Stimulated activated naive CD4-positive, alpha-beta T cell treated with Interleukin-2 at 50 U/mL for 16 hours (primary cell): ENCODE measurements at places on chromosomes 13 and 19.

DNA sequence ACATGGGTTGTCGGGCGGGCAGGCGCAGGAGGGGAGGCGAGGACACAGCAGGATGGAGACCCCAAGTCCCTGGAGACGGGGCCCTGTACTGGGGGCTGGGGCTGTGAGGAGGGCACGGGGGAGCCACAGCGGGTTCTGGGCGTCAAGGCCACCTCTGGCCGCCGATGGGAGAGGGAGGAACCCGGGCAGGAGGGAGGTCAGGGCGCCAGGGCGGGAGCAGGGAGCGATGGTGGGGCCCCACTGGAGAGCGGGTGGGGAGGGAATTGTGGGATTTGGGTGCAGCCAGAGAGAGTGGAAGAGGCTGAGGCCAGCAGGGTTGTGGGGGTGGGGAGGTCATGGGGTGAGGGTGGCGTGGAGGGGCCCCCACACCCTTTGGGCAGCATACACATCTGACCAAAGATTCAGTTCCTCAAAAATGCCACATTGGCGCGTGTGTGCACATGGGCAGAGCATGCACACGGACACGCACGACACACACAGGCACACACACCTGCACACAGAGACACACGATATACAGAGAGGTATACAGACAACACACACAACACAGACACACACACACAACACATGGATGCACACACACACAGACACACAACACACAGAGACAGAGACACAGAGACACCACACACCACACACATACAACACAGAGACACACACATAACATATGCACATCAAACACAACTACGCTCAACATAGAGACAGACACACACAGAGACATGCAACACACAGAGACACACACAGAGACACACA is 54.9 kb downstream of the AP1M1 start:
- no peak for DNase-seq

- no peak for DNase-seq
Measured at GRCh38 chr19:14477418-14478112, 2.4 kb upstream of the PTGER1 start.

DNA sequence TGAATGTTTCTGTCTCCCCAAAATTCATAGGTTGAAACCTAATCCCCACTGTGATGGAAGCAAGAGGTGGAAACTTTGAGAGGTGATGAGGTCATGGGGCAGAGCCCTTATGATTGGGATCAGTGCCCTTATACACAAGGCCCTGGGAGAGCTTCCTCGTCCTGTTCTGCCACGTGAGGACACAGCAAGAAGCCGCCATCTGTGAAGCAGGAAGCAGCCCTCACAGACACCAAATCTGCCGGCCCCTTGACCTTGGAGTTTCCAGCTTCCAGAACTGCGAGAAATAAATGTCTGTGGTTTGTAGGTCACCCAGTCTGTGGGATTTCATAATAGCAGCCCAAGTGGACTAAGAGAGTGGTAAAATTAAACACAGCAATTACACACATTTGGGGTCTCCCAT is 737.4 kb downstream of the UQCRFS1 start:
- no peak for DNase-seq

DNA sequence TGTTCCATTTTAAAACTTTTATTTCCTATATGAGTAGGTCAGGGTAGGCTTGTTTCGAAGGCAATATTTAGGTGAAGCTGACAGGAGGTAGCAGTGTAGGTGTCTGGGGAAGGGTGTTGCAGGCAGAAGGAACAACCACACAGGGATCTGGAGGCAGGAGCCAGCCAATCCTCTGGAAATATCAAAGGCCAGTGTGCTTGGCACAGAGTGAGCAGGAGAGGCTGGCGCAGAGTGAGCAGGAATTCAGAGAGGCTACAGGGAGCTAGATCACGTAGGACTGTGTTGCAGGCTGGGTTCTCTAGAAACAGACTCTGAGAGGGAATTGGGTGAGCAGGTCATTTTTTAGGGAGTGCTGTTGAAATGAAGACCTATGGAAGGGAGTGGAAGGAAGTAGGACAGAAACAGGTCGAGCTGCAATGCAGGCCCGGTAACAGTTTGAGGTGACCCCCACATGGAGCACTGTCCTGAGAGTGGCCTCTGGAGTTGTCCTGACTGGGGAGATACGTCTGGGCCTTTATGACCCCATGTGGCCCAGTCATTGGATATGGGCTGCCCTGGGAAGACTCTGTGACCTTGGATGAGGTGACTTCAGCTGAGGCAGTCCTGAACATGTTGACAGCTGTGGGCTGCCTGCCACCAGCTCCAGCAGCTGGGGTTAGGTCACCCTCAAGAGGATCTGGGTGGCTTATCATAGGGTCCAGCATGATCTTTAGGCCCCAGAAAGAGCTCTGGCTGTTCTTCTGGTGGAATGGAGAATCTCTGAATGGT is 51.7 kb downstream of the ERCC5 start:
- no peak for DNase-seq

- DNase-seq: no peak
Measured at GRCh38 chr19:29275266-29275665, 62.3 kb upstream of the UQCRFS1 start.

DNA sequence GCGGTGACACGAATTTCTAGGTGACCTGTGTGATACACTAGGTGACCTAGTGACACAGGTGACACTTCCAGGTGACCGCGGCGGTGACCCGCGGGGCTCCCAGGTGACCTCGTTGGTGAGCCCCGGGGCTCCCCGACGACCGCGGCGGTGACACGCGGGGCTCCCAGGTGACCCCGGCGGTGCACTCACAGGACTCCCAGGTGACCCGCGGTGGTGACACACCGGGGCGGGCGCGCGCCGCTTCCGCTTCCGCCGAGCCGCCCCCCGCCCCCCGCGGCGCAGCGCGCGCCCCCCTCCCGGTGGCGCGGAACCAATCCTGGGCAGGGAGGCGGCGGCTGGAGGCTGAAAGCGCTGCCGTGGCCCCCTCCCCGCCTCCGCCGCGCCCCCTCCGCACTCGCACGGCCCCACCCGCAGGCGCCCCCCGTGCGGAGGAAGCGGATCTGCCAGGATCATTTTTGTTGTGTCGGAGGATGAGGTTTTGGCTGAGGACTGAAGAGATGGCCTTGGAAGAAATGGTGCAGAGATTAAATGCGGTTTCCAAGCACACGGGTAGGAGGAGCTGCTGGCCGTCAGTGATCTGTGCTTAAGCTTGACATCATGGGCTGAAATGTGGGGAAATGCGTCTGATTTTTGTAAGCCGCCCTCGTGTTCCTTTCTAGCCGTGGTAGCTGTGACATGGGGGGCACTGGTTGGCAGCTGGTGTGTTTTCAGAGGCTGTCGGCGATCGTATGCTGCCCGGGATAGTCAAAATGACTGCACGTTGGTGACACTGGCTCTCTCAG is at the start of gene MCF2L:
TSS of gene MCF2L (plus strand) at position 305 of the 782 bp plus-strand sequence. CDS start at position 471, 166 bp downstream.
- DNase-seq: peak; percentile 44

GRCh38 chr19:31961191-31961590 is 384.2 kb upstream of the ZNF507 start:
- DNase-seq: no peak

DNA sequence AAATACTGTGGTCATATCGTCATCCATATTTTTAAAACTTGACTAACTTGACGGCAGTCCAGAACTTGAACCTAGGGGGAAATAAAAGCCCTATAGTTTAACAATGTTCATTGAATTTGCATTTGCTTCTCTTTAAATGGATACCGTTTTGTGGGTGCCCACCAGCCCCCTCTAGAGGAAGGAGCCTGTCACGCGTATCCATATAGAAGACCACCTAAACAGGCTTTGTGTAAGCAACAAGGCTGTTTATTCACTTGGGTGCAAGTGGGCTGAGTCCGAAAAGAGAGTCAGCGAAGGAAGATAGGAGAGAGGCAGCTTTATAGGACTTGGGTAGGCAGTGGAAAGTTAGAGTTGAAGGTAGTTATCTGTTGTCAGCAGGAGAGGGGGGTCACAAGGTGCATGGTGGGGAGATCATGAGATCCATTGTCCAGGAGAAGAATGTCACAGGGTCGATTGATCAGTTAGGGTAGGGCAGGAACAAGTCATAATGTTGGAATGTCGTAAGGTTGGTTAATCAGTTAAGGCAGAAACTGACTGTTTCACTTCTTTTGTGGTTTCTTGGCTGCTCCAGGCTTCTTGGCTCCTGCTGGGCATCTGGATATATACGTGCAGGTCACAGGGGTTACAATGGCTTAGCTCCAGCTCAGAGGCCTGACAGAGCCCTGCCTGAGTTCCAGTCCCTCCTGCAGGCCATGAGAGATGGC is 42.5 kb upstream of the ANKRD10 start:
- DNase-seq: no peak

GRCh38 chr13:51179432-51179971 is 42.7 kb upstream of the FAM124A start:
- no peak for DNase-seq

GRCh38 chr19:6509118-6509971 is 7.2 kb upstream of the TUBB4A start:
- DNase-seq: no peak

DNA sequence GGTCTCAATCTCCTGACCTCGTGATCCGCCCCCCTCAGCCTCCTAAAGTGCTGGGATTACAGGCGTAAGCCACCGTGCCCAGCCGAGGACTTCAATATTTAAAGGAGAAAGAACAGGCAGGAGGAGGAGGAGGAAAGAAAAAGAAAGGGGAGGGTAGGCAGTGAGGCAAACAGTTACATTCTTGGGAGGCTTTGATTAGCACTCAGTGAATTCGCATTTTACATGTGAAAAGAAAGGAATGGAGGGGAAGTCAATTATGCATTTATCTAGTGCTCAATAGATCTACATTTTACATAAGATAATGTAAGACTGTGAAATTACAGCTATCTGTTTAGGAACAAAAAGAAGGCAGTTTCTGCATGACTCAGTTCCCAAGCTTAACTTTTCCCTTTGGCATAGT is 30.9 kb upstream of the CXCL17 start:
- no peak for DNase-seq

- no peak for DNase-seq
Measured at GRCh38 chr19:42330241-42330711, 4.8 kb downstream of the MEGF8 start.

- no peak for DNase-seq
Measured at GRCh38 chr19:3033595-3034405, 4.7 kb upstream of the TLE2 start.
